Activated B cell treated with CpG ODN at 0.5 μM for 24 hours (primary cell): ENCODE measurements at places on chromosomes 6 and 20.
A peak's percentile ranks its signal among the peaks of the same experiment; 100 is the strongest.

DNA sequence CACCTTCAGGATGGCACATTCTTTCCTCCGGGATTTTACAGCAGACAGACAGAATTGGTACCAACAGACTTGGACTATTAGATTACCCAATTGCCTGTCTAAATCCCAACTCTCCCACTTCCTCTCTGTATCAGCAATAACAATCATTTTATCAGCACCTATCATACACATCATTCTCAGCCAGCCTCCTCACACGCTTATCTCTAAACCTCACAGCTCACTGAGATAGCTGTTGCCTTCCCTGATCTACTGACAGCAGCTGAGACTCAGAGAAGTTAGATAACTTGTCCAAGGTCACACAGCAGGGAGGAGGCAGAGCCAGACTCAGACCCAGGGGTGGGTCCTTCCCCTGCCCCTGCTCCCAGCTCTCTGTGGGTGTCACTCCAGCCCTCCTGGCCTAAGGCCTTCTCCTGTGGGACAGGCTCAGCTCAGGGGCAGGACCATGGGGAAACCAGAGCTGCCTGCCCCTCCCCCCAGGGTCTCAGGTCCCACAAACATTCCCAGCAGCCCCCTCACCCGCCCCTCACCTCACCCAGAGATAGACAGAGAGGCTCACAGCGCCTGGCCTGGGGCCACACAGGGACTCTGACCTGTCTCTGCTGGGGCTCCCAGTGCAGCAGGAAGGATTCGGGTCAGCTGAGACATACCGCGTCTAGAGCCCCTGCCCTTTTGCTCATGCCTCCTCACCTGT is 92.8 kb downstream of the GRM4 start:
- no peak for DNase-seq

- DNase-seq: peak; percentile 18
Measured at GRCh38 chr6:17015551-17016381, 86.1 kb upstream of the STMND1 start.

- no peak for DNase-seq
Measured at GRCh38 chr20:38342216-38342615, 4.1 kb upstream of the LBP start.

DNA sequence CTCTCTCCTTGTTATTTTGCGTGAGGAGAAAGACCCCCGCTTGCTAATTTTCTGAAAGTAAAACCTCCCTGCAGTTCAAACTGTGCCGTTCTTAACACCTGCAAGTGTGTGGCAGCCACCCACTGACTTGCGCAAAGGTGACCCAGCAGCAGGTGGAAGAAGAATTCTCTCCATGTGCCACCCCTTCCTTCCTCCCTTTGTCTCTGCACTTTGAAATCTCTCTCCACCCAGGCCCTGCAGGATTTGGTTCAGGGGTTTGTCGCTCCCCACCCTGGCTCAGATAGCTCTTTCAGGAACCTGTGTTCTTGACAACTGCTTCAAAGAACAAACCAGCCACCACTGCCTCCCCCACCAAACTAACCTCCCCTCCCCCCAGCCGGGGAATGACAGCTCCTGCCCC is 41.4 kb downstream of the ZNF831 start:
- no peak for DNase-seq

- DNase-seq: no peak
Measured at GRCh38 chr6:126396131-126396530, 56.2 kb downstream of the CENPW start.

DNA sequence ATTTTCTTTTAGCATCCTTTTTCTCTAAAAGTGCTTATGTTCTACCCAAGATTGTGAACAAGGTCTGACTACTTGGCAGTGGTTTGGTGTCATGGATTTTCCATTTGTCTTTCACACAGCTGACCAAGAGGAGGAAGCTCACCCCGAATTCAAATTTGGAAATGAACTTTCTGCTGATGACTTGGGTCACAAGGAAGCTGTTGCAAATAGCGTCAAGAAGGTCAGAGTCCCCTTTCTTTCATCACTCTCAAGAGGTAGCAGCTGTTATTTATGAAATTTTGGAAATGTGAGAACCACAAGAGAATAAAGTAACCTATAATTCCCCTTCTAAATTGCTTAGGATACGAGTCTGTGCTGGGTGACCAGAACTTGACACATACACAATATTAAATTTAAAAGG is 113.0 kb upstream of the LAMP5 start:
- DNase-seq: no peak

GRCh38 chr6:87909849-87910248 is 137.8 kb upstream of the SPACA1 start:
- DNase-seq: no peak

GRCh38 chr6:40346246-40346645 is 240.9 kb downstream of the LRFN2 start:
- no peak for DNase-seq

DNA sequence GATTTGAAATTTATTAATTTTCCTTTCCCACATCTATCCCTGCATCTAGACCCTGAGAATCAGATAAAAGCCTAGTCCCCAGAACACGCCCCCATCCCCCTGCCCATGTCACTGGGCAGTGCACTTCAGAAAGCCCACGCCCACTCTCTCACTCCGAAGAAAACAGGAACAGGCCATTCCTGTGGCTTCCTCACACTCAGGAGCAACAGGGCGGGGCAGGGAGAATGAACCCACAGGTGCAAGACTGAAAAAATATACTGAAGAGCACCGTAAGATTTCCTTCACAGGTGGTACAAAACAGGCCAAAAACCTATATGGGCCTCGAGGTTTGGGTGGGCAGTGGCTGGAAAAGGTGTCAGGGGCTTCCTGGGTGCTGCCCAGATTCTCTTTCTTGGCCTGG is 3.4 kb downstream of the OXT start:
- no peak for DNase-seq

DNA sequence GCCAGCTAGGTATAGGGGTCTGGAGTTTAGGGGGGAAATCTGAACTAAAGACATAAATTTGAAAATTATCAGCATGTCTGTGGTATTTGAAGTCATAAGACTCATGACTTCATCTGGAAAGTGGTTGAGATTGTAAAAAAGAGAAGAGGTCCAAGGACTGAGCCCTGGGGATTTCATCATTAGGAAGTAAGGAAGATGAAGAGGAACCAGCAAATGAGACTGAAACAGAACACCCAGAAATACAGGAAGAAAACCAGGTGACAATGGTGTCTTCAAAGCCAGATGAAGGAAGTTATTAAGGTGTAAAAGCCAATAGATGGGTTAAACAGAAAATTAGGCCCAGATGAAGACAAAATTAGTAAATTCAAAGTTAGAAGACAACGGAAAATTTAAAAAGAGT is 49.1 kb upstream of the UBR2 start:
- DNase-seq: no peak

DNA sequence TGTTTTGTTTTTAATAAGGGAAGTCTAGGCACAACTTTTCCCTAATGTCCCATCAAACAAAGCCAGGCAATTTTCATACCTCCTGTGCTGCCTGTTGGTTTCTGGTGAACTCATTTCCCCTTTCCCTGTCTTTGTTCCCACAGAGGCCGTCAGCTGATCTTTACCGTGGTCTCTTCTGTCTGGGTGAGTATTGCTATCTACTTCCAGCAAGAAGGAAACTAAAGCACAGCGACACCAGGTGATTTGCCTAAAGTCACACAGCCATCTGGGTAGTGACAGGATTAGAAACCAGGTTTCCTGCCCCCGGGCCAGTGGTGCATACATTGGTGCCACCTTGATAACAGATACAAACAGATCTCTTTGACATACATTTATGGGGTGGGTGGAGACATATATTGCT is 59.6 kb downstream of the RAB44 start:
- DNase-seq: no peak

GRCh38 chr6:50822078-50822476 is 3.4 kb downstream of the TFAP2B start:
- DNase-seq: no peak

GRCh38 chr6:69427882-69428281 is 368.9 kb downstream of the LMBRD1 start:
- DNase-seq: no peak

DNA sequence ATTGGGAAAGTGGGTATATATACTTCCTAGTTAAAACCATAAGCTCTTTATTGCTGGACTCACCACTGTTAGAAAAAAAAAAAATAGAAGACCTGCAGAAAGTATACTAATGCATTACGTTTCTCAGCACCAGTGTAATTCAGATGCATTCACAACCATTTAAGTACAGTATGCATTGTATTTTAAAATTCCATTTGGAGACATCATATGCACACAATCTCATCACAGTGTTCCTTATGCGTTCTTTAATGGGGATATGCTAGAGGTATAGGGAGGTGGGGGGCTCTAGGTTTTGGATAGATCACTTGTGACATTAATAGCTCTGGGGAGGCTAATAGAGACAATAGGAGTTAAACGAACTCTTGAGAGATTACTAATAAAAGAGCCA is 9.4 kb downstream of the TFAP2A start:
- DNase-seq: no peak

GRCh38 chr6:164756142-164756541 is 553.3 kb downstream of the C6orf118 start:
- no peak for DNase-seq

DNA sequence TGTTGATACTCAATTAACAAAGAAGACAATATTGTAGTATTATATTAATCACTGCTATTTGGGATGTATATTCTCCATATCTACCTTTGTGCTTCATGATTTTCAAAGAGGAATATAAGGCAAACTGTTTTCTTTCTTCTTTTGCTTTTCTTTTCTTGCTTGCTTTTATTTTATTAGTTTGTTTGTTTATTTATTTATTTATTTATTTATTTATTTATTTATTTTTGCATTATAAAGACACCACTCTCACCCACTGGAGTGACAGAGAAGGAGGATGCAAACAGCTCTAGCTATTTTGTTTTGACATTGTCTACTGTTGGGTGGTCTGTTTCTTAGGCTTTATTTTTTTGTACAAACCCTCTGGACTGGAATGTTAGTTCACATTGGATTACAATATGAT is 1352.7 kb downstream of the HACE1 start:
- no peak for DNase-seq

- DNase-seq: no peak
Measured at GRCh38 chr20:58754584-58754983, 62.0 kb downstream of the NPEPL1 start.

DNA sequence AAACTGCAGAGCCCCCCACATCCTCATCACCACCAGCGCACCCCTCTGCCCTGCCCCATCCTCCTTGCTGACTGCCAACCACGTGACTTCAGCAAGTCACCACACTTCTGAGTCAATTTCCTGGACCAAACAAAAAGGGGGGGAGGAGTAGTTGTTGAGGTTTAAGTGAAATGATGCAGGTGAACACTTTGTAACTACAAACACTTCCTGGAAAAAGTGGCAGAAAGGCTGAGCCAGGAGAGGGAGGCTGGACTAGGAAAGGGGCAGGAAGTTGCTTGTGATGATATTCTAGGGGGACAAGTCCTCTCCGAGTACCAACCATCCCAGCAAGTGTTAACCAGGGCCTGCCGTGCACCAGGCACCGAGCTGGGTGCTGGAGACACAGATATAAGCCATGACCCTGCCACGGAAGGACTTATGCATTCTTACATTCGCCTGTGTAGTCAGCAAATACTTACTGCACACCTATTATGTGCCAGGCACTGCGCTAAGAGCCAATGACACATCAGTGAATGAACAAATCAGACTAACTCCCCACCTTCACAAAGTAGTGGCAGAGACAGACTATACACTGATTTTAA is 67.3 kb downstream of the PREX1 start:
- no peak for DNase-seq

DNA sequence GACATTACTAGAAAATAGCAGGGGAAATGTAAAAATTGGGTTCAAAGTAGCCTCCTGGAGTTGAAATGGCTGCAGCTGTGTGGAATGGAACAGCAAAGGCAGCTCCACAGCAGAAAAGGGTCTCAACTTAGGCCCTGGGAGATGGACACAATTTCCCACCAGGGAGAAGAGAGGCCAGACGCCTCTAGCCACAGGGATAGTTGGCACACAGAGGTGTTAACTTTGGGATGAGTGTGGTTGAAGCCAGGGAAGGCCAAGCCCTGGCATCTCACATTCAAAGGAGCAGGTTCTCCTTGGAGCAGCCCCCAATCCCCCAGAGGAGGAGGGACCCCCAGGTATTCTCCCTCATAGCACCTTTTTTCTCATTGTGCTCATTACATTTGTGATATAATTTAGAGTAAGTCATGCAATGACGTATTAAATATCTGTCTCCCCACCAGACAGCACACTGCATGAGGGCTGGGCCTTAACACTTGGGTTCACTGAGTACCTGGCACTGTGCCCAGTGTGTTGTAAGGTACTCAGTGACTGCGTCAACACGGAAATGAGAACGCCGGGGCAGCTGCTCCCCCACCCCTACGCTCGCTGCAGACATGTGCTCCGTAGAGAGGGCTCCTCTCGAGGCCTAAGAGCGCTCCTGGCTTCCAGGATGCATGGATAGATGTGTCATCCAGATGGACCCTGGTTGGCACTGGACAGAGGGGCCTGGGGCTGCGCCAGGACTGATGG is 76.0 kb upstream of the CD93 start:
- DNase-seq: no peak

GRCh38 chr20:36493051-36493800 is 48.1 kb upstream of the MYL9 start:
- no peak for DNase-seq

DNA sequence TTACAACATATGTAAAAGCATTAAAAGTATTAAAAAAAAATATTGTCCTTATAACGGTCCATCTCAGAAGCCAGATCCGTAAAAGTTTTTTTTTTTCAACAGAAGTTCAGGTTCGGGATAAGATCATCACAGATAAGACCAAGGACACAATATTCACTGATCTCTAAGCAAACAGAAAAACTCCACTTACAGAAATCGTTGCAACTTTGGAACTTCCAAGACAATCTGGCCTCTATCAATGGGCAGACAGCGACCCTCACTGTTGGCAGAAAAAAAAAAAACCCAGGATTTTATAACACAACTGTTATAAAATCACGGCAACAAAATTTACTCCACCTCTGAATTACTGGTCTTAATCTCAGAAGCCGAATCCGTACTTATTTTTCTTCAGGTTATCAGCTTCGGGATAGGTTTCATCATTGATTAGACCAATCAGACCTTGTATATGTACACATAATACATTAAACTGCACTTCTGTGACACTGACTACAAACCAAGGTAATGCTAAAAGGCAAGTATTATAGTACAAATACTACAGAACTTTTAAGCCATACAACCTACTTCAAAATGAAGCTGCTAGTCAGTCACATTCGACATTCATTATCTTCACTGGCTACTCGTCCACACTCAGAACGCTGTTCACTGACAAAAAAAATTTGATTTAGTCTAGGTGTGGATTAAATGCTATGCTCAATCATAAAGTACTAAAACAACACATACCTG is 34.7 kb upstream of the SYNCRIP start:
- no peak for DNase-seq

GRCh38 chr6:74834967-74835366 is 370.9 kb downstream of the COL12A1 start:
- no peak for DNase-seq

GRCh38 chr6:158026901-158027589 is 45.4 kb downstream of the SYNJ2 start:
- DNase-seq: peak; percentile 18

DNA sequence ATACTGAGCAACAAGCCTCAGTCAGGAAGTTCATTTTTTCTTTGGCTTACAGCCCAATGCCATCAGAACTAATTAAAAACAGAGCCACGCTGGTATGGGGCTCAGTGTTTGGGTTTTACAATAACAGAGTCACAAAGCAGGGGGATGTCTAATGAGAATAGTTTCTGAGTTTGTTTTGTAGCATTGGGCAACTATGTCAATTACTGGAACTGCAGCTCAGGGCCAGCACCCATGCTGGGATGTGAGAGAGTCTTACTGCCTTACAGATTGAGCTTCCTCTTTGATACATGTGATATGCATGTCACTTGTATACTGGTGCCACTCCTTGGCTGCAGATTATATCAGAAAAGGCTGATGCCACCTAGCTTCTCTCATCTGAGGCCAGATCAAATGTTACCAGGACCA is 117.6 kb downstream of the TFAP2B start:
- DNase-seq: no peak

- DNase-seq: no peak
Measured at GRCh38 chr20:46721476-46721875, 12.0 kb downstream of the SLC2A10 start.
